C1 segment of cervical spinal cord (tissue), 14 donors: ENCODE measurements at places on chromosomes 3 and 15.

DNA sequence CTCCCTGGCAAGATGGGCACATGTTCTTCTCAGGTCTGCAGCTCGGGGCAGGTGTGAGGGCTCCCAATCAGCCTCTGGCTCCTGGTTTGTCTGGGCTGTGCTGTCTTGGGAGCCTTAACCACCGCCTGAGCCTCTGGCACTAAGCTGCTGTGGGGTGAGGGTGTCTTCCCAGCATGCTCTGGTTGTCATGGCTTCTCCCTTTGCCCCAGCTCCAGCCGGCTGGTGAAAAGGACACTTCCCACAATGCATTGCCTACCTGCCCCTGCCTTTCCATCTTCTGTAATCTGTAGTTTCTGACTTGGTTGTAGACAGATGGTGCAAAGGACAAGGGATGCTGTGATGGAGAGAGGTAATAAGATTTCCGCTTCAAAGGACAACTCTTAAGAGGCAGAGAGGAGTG, 295.3 kb downstream of the TLE3 start:
- DNase-seq = no peak

DNA sequence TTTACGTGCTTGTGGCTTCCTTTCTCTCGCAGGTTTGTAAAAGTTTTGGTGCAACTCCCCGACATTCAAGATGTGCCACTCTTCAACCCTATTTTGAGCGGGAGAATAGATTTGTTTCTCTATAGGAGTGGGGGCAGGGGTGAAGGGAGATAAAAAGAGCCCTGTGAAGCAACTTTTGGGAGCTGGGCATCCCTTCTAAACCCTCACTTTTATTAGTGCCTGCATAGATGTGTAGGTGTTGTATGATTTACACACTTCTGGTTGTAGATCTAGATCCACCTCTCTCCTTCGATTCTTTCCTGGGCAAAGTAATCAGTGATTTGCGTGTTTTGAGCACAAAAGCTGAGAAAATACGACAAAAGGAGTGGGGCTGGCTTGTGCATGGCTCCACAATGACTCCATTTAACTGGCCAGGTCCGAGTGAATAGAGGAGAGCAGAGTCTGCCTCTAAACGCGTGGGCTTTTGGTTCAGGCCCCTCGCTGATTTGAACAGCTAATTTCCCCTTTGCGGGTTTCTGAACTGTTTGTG, 17.7 kb downstream of the SOX2 start:
- peak; percentile 25 for DNase-seq

- DNase-seq = no peak
Observed at GRCh38 chr15:59221511-59222505, 15.2 kb downstream of the LDHAL6B start.

GRCh38 chr3:43932921-43933320, 242.2 kb downstream of the ABHD5 start:
- no peak for DNase-seq

GRCh38 chr15:74265046-74265639, 29.0 kb downstream of the CCDC33 start:
- DNase-seq = no peak

DNA sequence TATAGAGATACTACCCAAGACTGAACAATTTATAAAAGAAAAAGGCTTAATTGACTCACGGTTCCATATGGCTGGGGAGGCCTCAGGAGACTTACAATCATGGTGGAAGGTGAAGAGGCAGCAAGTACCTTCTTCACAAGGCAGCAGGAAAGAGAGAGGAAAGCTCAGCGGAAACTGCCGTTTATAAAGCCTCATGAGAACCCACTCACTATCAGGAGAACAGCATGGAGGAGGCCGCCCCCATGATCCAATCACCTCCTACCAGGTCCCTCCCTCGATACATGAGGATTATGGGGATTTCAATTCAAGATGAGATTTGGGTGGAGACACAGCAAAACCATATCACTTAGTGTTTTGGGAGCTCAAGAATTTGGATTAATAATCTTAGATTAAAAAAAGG, 240.2 kb downstream of the UACA start:
- DNase-seq = no peak

DNA sequence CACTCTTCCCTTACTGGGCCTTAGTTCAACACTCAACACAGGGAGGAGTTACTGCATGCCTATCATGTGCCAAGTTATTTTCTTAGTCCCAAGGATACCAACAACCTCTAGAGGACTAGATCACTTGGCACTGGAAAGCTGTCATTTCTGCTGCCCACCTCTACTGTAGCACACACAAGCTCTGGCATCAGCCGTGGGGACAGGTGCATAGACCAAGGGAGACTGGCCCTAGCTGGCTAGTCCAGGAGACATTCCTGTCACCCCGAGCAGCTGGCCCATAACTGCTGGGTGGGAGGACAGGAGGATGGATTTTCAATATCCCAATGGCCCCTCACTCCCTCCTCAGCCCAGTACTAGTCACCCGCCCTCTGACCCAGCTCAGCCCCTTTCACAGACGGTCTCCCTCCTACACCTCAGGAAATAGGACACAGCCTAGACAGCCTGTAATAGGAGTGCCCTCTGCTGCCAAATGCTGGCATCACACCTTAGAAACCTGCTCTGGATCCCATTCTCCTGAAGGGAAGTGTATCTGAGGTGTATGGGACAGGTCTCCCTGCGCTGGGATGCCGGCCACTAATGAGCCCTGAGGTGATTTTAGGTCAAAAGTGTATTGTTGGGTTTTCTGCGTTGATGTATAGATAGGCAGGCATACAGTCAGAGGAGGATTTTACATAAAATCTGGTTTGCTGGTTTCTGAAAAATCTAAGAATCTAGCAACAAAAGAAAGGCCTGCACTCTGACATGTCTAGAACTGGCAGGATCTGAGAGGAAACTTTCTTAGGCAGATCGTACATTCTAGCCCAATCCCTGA, 3.4 kb upstream of the DZIP1L start:
- DNase-seq = peak; percentile 46

GRCh38 chr15:72161361-72162132, 36.0 kb downstream of the GRAMD2A start:
- DNase-seq = no peak

GRCh38 chr15:66633938-66634250, 68.1 kb upstream of the LCTL start:
- DNase-seq = no peak

- no peak for DNase-seq
Observed at GRCh38 chr15:40949756-40950207, 3.5 kb upstream of the CHAC1 start.

DNA sequence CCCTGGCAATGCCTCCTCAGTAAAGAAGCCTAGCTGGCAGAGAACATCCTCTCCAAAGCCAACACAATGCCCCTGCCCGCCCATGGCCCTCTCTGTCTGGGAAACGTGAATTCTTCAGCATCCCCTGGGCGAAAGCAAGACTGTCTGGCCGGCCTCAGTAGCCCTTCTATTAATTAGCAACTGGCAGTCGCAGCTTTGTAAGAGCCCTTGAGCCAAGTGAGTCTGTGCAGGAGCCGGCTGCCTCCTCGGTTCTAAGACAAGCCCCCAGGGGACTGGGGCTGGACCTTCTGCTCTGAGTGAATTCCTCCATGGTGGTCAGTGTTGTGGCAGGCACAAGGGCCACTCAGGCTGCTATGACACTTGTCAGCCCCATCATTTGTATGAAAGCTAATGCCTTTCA, 7.4 kb downstream of the HCN4 start:
- DNase-seq = no peak

DNA sequence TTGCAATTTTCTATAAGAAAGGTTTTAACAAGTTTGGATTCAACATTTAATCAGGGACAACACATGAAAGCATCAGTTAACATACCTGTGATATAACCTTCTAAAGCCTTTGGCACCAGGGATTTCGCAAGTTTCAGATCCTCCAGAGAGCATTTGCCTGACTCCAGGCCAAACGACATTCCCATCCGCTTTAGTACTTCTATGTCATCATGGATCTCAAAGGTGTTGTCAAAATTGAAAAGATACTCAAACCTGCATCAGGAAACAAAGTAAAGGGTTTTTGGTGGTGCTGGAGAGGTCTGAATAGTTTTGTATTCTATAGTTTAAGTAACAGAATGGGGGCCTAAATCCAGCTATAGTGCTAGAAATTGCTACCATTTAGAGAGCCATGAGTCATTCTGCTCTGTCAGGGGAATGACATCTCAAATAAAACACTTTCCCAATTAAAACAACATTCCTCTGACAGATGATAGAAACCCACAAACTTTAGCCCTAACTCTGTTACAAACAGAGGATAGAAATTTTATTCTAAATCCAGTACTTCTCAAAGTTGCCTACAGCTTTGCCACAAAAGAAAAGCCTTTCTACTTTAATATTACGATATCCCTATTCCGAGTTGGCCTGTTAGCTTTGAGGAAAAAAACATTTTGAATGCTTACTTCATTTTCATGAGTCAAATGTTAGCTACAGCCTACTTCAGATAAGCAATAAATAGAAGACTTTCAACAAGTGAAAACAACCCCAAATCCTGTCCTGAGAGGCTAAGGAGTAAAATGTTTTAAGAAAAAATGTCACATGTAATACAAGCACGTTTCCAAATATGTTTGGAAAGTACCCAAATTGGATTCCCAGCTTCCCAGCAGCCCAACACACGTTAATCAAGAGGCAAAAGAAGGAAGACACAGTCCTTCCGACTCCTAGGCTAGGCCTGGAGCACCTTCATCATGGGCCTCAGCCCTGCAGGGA, 83.4 kb downstream of the ATP1B3 start:
- no peak for DNase-seq

- DNase-seq = no peak
Observed at GRCh38 chr3:70737666-70738290, 425.3 kb upstream of the MDFIC2 start.

- DNase-seq = no peak
Observed at GRCh38 chr15:66805202-66805885, 103.3 kb downstream of the SMAD6 start.

GRCh38 chr15:32089851-32090359, 59.6 kb downstream of the CHRNA7 start:
- no peak for DNase-seq

GRCh38 chr15:65194826-65195547, 9.8 kb upstream of the CLPX start:
- DNase-seq = no peak

DNA sequence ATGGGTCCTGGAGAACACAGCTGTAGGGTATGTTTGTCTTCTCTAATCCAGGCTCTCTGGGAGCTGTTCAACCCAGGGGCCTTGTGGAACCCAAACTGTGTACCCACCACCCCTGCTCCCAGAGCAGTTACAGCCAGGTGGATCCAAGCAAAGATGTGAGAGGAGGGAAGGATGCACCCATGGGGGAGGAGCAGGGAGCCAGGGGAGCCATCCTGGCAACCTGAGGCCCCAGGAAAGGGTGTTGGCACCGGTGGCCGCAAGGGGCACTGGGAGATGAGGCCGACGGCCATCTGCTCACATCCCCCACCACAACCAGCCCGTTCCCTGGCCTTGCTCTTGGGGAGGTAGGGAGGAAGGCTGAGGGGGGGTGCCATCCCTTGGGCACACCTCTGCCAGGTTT, 43.2 kb downstream of the CMTM6 start:
- DNase-seq = no peak

- no peak for DNase-seq
Observed at GRCh38 chr15:100914876-100915275, 4.3 kb upstream of the LRRK1 start.

DNA sequence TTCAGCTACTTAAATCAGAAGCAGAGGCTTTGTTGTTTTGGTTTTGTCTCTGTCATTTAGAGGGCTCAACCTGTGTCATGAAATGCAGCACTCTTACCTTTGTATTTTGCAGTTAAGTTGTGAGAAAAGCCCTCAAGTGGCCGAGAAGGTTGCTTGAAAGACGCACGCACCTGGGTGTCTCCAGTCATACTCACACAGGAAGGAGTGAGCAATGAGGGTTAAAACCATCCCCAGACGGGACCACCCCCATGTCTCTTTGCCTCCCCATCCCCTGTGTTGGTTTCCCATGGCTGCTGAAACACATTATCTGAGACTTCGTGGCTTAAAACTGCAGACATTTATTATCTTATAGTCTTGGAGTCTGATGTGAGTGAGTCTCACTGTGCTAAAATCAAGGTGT, 376.1 kb upstream of the CFAP20DC start:
- no peak for DNase-seq

GRCh38 chr15:91929509-91929908, 76.0 kb downstream of the SLCO3A1 start:
- DNase-seq = no peak

DNA sequence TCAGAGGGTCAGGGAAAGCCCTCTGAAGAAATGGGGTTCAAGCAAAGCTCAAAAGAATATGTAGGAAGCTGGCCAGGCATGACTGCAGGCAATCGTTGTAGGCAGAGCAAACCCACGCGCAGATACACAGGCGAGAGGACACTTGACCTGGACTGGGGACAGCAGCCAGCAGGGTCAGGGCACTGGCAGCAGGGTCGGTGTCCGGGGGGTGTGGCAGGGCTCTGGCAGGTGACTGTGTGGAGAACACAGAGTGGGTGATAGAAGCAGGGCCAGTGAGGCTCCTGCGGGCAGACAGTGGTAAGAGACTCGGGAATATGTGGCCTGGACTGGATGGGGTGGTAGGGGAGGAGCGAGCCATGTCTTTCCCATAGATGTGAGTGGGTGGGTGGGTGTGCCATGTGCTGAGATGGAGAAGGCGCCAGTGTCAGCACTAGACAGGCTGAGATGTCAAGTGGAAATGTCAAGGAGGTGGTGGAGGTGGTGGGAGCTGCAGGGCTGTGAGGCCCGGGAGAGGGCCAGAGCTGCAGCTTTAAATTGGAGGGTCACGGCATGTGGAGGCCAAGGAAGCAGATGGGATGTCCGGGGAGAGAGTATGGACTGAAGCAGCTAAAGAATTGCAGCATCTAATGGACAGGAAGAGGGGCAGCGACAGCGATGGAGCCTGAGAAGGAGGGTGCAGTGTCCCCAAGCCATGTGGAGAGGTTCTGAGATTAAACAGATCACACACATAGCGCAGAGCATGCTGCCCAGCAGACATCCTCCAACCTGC, 13.4 kb downstream of the TMEM43 start:
- DNase-seq = no peak

DNA sequence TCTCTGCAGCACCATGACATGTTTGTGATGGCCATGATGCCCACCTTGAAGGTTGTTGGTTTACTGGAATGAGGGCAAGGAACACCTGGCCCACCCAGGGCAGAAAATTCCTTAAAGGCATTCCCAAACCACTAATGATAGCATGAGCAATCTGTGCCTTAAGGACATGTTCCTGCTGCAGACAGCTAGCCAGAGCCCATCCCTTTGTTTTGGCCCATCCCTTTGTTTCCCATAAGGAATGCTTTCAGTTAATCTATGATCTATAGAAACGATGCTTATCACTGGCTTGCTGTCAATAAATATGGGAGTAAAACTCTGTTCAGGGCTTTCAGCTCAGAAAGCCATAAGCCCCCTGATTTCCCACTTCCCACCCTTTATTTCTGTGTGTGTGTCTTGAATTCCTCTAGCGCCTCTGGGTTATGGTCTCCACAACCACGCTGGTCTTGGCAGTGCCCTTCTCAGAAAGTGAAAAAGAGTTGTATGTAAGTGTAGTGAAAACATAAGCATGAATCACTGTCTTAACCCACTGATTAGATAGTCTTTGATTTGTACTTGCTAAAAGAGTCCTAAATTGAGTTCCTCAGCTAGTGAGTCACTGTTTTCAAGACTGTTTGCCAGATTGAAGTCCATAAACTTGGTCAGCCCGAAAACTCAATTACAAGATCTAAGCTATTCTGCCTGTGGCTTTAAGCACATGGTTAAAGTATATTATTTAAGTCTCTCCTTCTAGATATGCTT, 19.0 kb upstream of the CCR2 start:
- no peak for DNase-seq

- DNase-seq = no peak
Observed at GRCh38 chr3:58204720-58205119, 6.1 kb downstream of the DNASE1L3 start.
